Stimulated activated CD4-positive, alpha-beta T cell treated with anti-CD3 and anti-CD28 coated beads, Interleukin-1b, Interleukin-23, amount 100 ng/mL, for 1 hour (primary cell): ENCODE measurements at places on chromosomes 12 and 14.
A peak's percentile ranks its signal among the peaks of the same experiment; 100 is the strongest.

GRCh38 chr14:101543814-101544213 lies 17.5 kb upstream of the DIO3 start:
- DNase-seq: no peak

DNA sequence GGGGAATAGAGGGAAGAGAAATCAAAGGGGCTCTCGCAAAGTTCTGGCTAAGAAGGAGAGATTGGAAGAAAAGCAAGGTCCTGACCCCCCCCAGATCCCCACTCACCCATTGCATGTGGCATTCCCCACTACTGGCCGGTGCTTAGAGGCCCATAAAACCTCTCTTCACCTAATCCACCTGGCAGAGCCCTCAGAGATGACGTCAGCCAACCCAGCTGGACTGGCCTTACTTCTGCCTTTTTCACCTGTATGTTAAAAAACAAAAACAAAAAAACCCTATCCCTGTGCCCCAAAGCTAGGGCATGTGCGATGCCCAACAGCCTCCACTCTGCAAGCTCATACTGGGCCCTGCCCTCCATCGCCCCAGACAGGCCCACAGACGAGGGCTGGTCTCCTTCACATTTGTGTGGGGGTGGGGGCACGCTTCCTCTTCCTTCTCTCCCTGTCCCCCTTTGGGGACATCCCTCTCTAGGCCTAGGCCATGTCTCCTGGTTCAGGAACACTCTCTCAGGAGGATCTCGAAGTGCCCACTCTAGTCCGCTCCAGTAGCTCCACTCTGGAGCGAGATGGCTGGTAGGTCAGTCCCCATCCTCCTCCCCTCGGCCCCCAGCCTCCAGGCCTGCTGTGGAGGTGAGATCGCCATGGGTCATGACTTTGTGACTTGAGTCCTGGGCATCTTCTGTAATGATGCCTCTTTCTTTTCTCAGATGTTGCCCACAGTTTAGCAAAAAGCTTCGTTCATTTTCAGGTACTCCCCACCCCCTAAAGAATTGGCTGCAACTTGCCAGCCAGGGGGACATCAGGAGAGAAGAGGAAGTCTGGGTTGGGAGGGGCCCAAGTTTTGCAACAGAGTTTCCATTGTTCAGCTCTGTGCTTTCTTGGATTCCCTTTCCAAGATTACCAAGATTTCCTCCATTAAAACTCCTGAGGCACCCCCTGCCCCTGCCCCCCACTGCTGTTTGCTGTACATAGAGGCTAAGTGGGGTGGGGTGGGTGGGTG lies 37.0 kb downstream of the FIGNL2 start:
- DNase-seq: no peak

DNA sequence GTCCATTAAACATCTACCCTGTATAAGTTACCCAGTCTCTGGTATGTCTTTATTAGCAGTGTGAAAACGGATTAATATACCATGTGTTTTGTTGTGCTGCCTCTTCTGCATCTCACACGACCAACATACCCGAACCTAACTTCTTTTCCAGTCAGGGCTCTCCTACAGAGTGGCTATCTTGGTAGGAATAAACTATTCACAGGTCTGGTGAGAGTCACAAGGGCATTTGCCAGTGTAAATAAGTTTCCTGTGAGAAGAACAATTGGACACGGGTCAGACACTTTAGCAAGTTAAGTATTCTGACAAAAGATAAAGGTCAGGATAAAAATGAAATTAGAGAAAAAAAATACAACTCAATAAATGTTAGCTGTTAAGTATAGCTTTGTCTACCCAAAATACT lies 60.9 kb downstream of the MYF5 start:
- DNase-seq: no peak

DNA sequence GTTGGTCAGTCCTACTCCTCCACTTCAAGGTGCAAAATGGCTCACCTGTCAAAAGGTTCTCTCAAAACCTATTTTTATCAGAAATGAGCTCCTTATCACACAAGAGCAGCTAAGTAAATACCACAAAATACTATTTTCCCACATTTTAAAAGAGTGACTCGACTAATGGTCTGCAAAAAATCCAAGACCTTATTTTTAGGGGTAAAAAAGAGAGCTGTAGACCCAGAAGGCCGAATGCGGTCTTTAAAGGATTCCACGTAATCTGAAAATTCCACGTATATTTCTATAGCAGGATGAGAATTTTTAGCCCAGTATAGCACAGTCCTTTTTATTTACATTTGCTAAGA lies 3.8 kb downstream of the C14orf93 start:
- no peak for DNase-seq

DNA sequence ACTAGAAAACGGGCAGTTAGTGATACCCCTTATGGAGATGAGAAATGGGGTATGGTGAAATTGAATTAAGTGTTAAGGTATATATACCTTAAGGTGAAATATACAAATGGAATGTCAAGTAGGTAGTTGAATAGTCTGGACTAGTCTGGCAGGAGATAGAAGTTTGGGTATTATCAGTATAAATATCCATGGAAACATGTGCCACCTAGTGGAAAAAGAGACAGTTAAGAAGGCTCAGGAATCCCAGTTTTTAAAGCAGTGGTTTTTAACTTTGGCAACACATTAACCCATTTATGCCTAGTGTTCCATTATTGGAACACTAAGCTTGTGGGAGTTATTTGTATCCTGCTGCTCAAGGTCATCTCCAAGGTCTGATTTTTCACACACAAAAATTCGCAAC lies 38.6 kb upstream of the TPH2 start:
- DNase-seq: no peak

GRCh38 chr14:102217987-102218421 lies 78.3 kb downstream of the WDR20 start:
- no peak for DNase-seq

DNA sequence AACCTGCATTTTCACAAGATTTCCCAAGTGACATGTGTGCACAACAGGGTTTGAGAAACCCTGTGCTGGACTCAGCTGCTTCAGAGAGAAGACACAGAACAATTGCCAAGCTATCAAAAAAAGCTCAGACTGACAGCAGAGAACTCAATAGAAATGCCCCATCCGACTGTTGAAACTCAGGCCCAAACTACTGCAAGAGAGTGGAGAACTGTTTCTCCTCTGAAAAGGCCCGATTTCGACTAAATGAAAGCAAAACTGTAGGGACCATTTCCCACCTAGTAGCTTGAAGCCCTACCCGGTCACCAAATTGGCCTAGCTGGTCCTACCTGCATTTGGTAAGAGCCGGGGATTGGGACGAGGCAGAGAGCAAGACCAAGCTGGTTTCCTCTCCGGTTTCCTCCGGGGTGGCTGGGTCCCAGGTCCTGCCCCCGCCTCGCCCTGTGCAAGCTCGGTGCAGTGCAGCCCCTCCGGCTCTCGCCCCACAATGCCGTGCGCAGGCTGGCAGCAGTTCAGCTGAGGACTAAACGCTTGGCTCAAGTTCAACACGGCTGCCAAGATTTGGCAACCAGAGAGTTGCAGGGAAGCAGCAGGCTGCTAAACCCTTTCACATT lies 1180.6 kb downstream of the VRK1 start:
- peak; percentile 37 for DNase-seq

- no peak for DNase-seq
Measured at GRCh38 chr12:124852911-124853427, 10.7 kb downstream of the SCARB1 start.

DNA sequence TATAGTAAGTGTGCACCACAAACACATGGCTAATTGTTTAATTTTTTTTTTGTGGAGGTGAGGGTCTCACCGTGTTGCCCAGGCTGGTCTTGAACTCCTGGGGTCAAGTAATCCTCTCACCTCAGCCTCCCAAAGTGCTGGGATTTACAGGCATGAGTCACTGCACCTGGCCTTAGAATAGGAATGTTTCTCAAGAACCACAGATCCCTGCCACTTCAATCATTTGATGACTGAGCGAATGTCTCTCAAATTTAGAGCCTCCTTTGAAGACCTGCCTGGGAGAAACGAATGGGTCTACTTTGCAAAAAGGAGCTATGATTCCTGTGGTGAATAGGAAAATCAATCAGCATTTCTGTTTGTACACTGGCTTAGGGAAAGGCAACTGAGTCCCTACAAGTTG lies 33.5 kb upstream of the CHST11 start:
- no peak for DNase-seq

GRCh38 chr12:107144990-107145389 lies 51.6 kb upstream of the CRY1 start:
- no peak for DNase-seq

GRCh38 chr14:69955855-69956845 lies 76.9 kb downstream of the SMOC1 start:
- DNase-seq: no peak

GRCh38 chr12:115146453-115146852 lies 462.5 kb upstream of the TBX3 start:
- DNase-seq: no peak

DNA sequence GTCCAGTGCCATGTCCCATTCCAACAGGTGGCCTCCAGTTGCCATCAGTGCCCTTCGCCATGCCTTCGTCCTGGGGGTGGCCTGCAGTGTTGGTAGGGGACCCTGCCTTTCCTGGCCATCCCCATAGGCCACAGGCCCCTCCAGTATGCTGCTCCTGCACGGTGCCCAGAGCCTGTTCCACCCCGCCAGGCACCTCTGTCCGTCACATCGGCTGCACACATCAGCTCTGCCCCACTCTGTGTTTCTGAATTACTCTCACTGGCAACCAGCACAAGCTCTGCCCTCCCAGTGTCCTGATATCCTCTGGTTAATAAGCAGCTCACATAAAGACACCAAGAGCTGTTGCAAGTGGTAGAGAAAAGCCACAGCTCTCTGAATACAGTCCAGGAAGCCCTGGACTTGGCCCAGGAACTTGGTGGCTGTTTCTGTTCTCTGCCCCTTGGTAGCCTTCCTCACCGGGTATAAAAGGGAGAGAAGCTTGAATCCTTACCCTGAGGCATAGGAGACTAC lies 31.3 kb upstream of the ATP2A2 start:
- no peak for DNase-seq

- no peak for DNase-seq
Measured at GRCh38 chr14:76434220-76434619, 58.3 kb downstream of the ESRRB start.

GRCh38 chr14:86946446-86946845 lies 1046.5 kb downstream of the GALC start:
- DNase-seq: no peak

GRCh38 chr12:92029136-92029535 lies 116.5 kb downstream of the BTG1 start:
- no peak for DNase-seq

- DNase-seq: no peak
Measured at GRCh38 chr12:124107351-124107750, 134.3 kb downstream of the ZNF664 start.

GRCh38 chr14:102760496-102761193 lies 16.6 kb upstream of the TRAF3 start:
- DNase-seq: no peak

GRCh38 chr14:74634964-74635363 lies 22.9 kb upstream of the LTBP2 start:
- no peak for DNase-seq

- DNase-seq: no peak
Measured at GRCh38 chr14:28012629-28013415, 753.8 kb upstream of the FOXG1 start.

- no peak for DNase-seq
Measured at GRCh38 chr12:19967431-19967830, 400.9 kb upstream of the PDE3A start.

DNA sequence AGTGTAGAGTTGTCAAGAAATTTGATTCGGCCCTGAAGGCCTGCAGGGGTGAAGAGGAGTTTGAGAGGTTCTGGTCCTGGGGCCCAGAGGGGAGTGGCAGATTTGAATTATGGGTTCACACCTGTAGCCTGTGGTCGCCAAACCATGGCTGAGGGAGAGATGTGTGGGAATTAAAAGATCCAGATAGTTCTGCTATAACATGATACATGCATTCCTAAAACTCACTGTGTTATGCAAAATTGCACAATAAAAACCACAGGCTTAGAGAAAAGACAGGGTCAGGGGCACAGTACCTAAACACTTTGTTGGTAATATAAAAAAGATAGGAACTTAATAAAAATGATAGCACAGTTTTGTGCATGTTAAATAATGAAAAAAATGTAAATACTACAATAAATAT lies 106.2 kb downstream of the TMEM30B start:
- DNase-seq: no peak

DNA sequence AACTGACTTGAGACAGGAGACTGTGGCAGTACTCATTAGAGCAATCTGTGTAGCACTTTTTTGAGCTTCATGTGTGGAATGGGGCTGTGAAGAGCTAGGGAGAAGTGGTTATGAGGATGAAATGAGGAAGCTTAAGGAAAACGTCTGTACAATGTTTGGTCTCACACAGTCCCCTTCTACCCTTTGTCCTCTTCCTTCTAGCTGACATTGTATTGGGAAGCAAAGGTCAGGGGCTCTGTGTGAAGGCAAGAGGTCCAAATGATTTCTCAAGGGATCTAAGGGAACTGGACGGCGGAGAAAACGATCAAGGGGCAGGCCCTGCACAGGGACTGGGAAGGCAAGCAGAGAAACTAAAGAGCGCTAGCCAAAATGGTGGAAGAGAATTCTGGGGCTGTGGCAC lies 13.1 kb upstream of the CIPC start:
- no peak for DNase-seq

DNA sequence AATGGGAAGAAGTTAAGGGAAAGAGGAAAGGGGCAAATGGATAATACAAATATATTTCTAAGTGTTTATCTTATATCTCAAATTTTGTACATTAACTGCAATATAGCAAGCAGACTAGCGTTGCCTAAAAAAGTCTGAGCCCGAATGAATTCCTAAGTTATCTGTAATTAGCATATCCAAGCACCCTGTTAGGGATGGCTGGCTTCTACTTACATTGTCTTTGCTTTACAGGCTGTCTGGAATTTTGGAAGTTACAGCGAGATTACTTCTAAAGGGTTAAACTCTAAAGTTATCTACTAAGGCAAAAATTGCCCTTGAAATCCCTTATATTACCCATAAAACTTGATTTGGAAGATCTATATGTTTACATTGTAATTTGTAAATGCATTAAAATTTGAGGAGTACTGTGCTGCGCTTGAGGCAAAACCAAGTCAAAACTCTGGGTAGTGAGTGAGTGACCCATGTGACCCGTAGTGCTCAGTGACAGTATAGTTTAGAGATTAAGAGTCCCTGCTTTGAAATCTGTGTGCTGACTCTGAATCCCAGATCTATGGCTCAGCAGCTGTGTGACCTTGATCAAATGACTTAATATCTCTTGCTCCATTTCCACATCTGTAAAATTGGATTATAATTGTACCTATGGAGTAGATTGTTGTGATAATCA lies 17.3 kb upstream of the LIN7A start:
- no peak for DNase-seq

DNA sequence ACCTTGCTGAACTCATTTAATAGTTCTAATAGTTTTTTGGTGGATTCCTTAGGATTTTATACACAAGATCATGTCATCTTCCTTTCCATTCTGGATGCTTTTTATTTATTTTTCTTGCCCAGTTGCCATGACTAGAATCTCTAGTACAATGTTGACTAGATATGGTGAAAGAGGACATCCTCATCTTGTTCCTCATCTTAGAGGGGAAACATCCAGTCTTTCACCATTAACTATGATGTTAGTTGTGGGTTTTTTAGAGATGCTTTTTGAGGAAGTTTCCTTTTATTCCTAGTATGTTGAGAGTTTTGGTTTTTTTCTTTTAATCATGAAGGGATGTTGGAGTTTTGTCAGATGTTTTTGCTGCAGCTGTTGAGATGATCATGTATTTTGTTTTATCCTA lies 8.7 kb downstream of the ANKRD13A start:
- no peak for DNase-seq
